T-helper 17 cell (primary cell): ENCODE measurements at places on chromosomes 16 and 17.
A peak's percentile ranks its signal among the peaks of the same experiment; 100 is the strongest.

DNA sequence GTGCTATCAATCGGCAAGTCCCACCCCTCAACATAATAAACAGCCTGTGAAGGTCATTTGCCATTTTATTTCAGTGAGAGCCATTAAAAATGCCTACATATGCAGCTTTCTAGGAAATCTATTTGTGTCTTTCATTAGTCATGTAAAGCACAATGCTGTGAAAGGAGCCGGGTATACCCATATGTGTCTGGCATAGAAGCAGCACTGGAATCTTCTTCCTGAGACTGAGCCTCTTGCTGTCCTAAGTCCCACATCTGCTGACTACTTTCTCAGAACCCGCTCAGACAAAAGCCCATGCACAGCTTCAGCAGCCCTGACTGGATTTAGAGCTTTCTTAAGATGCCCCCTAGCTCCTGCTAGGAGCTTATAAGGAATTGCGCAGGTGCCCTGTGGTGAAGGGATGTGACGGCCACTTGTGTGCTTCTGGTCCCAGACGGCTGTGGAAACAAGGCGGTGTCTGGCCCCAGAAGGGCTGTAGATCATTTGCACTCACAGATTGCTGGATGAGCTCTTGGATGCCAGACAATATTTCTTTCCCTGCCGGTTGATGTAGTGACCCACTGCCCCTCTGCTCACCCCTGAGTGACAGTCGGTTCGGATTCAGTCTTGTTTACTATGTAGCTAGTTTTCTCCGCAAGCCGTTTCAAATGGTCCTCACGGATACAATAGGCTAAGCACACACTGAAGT is 172.2 kb downstream of the ANKFN1 start:
- no peak for DNase-seq

DNA sequence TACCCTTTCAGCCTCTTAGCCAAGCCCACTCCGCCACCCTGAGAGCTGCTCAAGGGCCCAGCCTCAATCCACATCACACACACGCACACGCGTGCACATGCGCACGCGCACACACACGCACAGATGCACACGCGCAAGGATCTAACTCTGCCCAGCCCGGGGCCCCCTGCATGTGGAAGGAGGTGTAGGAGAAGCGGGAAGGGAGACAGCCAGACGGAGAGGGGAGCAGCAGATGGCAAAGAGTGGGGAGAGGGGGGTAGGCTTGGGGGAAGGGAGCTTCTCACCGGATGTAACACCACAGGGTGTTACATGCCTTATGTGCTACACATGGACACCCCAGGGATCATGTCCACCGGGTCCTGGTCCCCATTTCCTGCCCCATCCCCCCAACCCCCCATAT is 15.3 kb downstream of the DLG4 start:
- no peak for DNase-seq

DNA sequence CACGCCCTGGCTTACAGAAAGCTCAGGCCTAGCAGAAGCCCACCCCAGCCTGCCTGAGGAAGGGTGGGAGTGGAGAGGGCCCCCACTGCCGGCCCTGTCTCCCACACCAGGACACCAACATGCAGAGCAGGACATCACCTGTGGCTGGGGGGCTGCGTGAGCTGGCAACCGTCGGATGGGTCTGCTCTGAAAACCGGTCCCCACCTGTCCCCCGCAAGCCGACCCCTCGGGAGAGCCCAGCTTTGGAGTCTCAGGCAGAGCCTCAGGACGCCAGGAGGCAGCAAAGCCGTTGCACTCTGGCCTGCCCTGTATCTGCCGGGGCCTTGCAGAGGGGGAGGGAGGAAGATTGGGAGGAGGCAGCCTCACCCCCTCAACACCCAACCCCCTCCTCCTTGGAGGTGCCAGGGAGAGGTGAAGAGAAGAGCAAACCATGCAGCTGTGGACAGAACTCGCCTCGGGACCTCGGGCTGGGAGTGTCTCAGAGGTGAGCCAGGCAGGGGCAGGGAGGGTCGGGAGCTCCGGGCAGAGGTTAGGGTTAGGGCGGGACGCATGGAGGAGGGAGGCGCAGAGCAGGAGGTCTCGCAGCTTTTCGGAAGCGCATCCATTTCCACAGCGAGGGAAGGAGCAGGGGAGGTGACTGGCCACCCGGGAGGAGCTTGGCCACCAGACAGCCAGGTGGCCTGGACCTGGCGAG is 30.4 kb upstream of the ZC3H18 start:
- DNase-seq = no peak

DNA sequence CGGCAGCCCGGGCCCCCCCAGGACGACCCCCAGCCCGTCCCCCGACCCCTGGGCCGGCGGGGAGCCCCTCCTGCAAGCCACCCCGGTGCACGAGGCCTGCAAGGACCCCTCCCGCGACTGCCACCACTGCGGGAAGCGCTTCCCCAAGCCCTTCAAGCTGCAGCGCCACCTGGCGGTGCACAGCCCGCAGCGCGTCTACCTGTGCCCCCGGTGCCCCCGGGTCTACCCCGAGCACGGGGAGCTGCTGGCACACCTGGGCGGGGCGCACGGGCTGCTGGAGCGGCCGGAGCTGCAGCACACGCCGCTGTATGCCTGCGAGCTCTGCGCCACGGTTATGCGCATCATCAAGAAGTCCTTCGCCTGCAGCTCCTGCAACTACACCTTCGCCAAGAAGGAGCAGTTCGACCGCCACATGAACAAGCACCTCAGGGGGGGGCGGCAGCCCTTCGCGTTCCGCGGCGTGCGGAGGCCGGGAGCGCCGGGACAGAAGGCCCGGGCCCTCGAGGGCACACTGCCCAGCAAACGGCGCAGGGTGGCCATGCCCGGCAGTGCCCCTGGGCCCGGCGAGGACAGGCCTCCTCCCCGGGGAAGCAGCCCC is 15.6 kb upstream of the ZFPM1 start:
- peak; percentile 62 for DNase-seq

DNA sequence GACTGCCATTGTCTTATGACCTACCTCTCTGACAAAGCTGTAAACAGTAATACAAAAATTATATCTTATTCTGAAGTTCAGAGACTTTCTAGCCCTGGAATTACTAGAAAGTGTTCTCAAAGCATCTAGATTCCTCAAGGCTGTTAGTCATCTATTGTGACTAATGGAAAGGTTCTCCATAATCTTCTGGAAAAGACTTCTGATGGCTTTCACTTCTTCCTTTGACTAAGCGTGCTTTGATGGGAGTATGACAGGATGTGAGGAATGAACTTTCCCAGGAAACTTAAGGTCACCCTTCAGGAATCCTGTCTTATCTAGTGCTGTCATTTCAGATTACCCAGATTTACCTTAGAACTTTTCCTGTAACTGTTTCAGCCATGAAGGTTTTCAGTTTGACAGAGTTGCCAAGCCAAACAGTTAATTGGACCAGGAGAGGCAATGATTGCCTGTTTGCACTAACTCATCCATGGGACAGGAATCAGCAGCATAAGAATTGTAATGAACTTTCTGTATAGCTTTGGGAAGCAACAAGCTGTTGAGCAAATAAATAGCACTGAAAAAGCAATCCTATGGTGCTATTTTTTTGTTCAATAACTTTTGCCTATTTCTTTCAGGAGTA is 43.5 kb downstream of the AP2B1 start:
- no peak for DNase-seq

DNA sequence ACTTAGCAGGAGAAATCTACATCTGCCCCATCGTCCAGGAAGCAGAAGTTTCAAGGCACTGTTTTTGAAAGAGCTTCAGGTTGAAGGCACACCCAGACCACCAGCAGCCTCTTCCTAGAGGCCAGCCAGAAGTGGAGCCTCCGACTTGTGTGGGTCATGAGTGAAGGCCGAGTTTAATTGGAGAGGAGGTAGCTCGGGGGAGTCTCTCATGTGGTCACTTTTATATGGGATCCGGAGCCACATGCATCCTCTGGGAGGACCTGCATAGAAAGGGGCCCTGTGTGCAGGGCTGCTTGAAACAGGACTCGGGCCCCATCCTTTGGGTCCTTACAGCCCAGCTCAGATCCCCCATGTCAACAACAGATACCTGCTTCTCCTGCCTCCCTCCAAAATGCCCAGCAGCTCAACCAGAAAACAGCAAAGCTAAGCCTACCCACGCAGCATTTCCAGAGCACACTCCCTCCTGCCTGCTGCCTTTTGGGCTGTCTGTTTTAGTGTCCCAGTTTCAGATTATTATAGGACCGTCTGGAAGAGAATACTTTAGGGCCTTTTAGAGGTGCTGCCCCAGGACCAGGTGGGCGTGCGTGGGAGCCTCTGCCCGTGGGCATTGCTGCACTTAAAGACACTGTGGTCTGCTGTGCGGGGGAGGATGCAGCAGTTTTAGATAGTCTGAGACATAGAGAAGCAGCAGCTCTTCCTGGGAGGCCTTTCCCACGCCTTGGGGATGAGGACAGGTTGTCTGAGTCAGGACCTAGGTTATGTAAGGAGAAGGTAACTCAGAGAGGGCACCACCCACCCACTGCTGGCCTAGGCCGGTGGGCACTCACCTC is 29.5 kb downstream of the MPRIP start:
- DNase-seq = no peak
